ENCODE measurements at places on chromosomes 1 and 21.
A peak's percentile ranks its signal among the peaks of the same experiment; 100 is the strongest.

GRCh38 chr1:200139661-200140250 lies 112.2 kb downstream of the NR5A2 start:
- peak; percentile 39 for DNase-seq

DNA sequence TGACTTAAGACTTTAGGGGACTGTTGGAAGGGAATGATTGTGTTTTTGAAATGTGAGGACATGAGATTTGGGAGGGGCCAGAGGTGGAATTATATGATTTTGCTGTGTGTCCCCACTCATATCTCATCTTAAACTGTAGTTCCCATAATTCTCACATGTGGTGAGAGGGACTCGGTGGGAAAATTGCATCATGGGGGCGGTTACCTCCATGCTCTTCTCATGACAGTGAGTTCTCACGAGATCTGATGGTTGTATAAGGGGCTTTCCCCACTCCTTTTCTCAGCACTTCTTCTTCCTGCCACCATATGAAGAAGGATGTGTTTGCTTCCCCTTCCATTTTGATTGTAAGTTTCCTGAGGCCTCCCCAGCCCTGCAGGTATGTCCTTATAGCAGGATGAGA lies 35.0 kb upstream of the SCAF4 start:
- no peak for DNase-seq

DNA sequence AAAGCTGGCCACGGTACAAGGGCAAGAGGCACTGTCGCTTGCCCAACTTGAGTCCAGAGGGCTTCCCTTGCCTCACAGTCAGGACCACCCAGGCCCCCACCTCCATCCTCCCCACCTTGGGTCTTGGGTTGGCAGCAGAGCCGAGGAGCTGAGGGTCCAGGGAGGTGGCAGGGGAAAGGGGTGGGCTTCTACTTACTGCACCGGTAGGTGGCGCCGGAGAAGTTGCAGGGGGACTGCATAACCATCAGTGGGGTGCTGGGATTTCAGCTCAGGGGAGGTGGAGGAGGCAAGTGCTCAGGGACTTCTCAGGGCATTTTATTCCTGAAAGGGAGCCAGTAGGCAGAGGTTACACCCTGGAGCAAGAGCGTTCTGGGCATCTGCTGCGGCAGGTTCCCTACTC lies 44.0 kb downstream of the TRIM62 start:
- no peak for DNase-seq

DNA sequence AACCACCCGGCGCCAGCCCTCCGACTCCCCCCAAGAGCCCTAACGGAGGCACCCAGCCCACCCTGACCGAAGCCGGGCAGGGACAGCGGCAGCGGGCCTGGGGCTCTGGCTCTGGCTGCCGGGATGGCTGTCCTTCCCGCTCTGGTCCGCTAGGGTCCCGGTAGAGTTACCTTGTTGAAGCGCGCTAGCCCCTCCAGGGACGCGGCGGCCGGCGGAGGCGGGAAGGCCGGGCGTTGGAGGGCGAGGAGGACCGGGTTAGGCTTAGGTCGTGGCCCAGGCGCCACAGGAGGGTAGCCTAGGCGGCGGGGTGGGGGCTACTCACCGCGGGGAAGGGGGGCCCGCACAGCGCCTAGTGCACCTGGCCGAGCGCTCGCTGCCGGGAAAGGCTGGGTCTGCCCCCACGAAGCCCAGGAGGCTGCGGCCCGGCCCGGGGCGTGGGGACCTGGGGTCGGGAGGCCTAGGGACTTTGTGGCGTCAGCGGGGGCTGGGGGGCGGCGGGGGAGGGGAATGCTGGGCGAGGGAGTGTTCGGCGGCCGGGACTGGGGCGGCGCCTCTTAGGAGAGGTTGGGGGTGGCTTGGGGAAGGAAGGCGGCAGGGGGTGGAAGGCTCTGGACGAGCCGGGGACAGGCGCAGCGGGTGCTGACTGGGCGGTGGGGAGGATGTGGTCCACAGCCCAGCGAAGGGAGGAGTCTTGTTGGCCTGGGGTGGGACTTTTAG lies at the start of gene TRIM17:
Gene TRIM17, minus strand, starts transcription at position 645 of the 717 bp plus-strand sequence. CDS start 1,789 bp downstream, outside the sequence.
- DNase-seq = no peak

DNA sequence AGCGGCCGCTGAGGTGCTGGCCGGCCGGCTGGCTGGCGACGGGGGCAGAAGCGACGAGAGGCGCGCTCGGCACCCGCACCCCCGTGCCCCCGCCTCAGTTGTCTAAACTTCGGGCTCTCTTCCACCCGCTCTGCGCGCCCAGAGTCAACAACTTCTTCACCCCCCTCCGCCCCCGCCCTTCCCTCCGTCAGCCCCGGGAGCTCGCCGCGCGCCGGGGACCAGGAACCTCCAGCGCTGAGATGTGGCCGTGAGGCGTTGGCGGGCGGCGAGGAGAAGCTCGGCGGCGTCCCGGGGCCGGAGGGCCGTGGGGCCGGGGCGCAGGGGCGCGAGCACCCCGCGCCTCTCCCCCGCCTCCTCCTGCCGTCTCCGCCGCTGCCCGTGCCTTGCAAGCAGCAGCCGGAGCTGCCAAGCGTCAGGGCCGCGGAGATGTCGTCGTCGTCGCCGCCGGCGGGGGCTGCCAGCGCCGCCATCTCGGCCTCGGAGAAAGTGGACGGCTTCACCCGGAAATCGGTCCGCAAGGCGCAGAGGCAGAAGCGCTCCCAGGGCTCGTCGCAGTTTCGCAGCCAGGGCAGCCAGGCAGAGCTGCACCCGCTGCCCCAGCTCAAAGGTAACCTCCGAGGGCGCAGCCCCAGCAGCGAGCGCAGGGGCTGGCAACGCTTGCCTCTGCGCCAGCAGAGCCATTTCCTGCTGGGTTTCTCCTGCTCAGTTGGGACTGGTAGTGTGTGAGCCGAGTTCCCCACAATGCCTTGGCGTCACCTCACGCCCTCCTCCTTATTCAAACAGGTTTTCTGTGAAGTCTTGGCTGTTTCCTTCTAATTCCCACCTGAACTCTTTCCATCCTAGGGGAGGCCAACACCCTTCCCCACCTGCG lies 710 bp downstream of the PPP2R5A start:
- DNase-seq = peak; percentile 30

GRCh38 chr1:86154571-86155050 lies 2.0 kb downstream of the COL24A1 start:
- peak; percentile 80 for DNase-seq

DNA sequence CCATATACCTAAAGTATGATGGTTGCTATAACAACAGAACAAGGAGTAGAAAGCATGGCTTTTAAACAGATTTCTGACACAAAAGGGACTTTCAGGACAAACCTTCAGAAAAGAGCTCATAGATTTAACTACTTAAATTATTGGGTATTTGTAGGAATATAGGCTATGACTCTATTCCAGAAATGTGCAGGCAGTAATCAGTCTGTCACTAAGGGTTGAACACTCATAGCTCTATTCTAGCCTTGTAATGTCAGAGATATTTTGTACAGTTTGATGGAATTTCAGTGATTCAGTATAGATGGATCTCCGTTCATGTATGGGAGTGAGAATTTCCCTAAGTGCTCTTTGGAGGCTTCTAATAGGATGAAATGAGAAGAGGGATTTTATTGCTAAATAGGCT lies 82.8 kb downstream of the EXTL2 start:
- no peak for DNase-seq

Data from HFFc6 (cell line).